ENCODE measurements at places on chromosomes 6 and 20. TPM values are rescaled to one million over a fixed set of nuclear protein-coding genes. Genes with fewer than 3 reads are reported as not detected.
A peak's percentile ranks its signal among the peaks of the same experiment; 100 is the strongest.

Gene CCN6
- total RNA-seq, result not detected

Gene CALHM6
- 0.30 TPM for total RNA-seq

GRCh38 chr20:23107466-23107865 lies 21.3 kb upstream of the CD93 start:
- H3K27me3 ChIP-seq, result no peaks in the 10 kb centered on the region
- H3K36me3 ChIP-seq, result no peaks in the 10 kb centered on the region
- H3K27ac ChIP-seq, result no peak overlapping the region
- H3K4me3 ChIP-seq, result no peak overlapping the region
- no peak for DNase-seq
- peaks cover 29% of the 10 kb centered on the region for H3K4me1 ChIP-seq

DNA sequence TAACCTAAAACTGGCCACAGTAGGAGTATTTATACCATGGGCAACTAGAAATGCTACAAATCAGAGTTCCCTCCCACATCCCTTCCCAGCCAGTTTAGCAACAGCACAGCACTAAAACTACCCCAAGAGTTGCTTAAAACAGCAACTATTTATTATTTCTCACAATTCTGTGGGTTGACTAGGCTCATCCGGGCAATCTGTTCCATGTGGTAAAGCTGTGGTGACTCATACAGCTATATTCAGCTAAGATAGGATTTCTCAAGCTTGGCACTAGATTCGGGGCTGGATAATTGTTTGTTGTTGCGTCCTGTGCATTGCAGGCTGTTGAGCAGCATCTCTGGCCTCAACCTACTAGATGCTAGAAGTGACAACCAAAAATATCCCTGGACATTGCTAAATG lies 8.6 kb upstream of the HECA start:
- H3K4me1 ChIP-seq, result peaks cover 22% of the 10 kb centered on the region
- no peak overlapping the region for H3K4me3 ChIP-seq
- no peaks in the 10 kb centered on the region for H3K36me3 ChIP-seq
- peak; percentile 42 for DNase-seq

DNA sequence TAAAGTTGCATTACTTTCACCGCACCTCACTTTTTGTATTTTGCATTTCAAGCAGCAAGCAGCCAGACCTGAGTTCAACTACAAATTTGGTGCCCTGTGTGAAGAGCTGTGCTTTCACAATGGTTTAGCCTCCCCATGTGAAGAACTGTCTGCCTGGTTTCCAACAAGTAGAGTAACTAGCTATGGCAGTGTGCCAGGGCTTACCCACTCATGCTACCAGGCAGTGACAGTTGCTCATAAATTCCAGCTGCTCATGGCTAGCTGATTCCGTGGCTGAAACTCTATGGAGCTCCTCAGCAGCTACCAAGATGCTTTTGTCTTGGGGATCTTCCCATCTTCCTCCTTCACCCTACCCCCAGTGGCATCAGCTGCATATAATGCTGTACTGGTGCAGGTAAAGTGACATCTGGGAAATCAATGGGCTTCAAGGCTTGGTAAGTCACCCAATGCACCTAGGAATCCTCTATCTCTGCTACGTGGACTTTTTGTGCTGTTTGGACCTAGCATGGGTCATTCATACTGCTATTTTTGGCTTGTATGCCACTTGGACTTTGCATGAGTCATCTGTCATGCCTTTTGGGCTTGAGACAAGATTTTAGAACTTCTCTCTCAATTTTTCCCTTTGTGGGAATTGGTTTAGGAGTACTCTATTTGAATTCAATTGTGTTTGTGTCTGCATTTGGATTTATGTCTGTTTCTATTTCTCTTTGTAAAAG lies 176.5 kb upstream of the GJE1 start:
- no peaks in the 10 kb centered on the region for H3K36me3 ChIP-seq
- no peak overlapping the region for H3K4me3 ChIP-seq
- no peaks in the 10 kb centered on the region for H3K27me3 ChIP-seq
- H3K4me1 ChIP-seq, result no peaks in the 10 kb centered on the region
- DNase-seq, result peak; percentile 8

- DNase-seq, result no peak
- H3K36me3 ChIP-seq, result no peaks in the 10 kb centered on the region
- H3K27ac ChIP-seq, result no peak overlapping the region
- no peaks in the 10 kb centered on the region for H3K4me1 ChIP-seq
These were observed 28.2 kb upstream of the ANKEF1 start for GRCh38 chr20:10006447-10007090.

DNA sequence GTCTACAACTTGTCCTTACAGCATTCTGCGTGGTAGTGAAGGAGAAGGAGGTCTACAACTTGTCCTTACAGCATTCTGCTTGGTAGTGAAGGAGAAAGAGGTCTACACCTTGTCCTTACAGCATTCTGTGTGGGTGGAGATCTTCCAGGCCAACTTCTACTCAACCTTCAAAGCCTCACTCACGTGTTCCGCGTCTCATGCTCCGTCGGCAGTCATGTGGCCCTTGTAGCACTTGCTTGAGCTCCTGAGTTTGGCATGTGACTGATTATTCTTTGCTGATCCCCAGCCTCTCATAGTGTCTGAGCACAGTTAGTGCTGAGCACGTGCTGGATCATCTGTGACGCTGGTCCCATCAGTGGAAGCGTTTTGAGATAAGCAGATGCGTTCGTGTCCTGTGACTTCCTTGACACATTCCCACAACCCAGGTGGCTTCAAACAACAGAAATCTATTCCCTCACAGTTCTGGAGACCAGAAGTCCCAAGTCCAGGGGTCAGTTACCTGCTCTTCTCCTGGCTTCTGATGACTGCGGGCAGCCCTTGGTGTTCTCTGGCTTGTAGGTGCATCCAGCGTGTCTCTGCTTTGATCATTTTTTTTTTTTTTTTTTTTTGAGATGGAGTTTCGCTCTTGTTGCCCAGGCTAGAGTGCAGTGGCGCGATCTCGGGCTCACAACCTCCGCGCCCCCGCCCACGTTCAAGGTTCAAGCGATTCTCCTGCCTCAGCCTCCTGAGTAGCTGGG lies 2.6 kb downstream of the SS18L1 start:
- H3K4me3 ChIP-seq, result no peak overlapping the region
- H3K27me3 ChIP-seq, result no peaks in the 10 kb centered on the region
- H3K27ac ChIP-seq, result no peak overlapping the region
- H3K36me3 ChIP-seq, result peaks cover 21% of the 10 kb centered on the region

GRCh38 chr6:131258010-131258652 lies 122.9 kb downstream of the AKAP7 start:
- H3K27me3 ChIP-seq, result no peaks in the 10 kb centered on the region
- DNase-seq, result no peak
- no peaks in the 10 kb centered on the region for H3K4me1 ChIP-seq
- H3K36me3 ChIP-seq, result no peaks in the 10 kb centered on the region
- H3K27ac ChIP-seq, result no peak overlapping the region
- H3K4me3 ChIP-seq, result no peak overlapping the region

GRCh38 chr20:50151034-50151743 lies 2.3 kb downstream of the PEDS1 start:
- H3K36me3 ChIP-seq, result peaks cover 28% of the 10 kb centered on the region
- DNase-seq, result no peak
- H3K27ac ChIP-seq, result no peak overlapping the region
- peaks cover 45% of the 10 kb centered on the region for H3K4me1 ChIP-seq
- no peak overlapping the region for H3K4me3 ChIP-seq
- H3K27me3 ChIP-seq, result no peaks in the 10 kb centered on the region
